ENCODE measurements at places on chromosomes 1 and 21.
A peak's percentile ranks its signal among the peaks of the same experiment; 100 is the strongest.

GRCh38 chr1:27563341-27563590 is 40.7 kb downstream of the AHDC1 start:
- DNase-seq = no peak

- no peak for DNase-seq
Measured at GRCh38 chr21:41681939-41682718, 84.7 kb downstream of the RIPK4 start.

GRCh38 chr1:2796890-2797740 is 4.4 kb downstream of the TTC34 start:
- no peak for DNase-seq

- peak; percentile 75 for DNase-seq
Measured at GRCh38 chr1:9128520-9129265, at the start of gene GPR157. Gene GPR157 (minus strand): TSS chr1:9129102. CDS start chr1:9129027, 75 bp downstream.

DNA sequence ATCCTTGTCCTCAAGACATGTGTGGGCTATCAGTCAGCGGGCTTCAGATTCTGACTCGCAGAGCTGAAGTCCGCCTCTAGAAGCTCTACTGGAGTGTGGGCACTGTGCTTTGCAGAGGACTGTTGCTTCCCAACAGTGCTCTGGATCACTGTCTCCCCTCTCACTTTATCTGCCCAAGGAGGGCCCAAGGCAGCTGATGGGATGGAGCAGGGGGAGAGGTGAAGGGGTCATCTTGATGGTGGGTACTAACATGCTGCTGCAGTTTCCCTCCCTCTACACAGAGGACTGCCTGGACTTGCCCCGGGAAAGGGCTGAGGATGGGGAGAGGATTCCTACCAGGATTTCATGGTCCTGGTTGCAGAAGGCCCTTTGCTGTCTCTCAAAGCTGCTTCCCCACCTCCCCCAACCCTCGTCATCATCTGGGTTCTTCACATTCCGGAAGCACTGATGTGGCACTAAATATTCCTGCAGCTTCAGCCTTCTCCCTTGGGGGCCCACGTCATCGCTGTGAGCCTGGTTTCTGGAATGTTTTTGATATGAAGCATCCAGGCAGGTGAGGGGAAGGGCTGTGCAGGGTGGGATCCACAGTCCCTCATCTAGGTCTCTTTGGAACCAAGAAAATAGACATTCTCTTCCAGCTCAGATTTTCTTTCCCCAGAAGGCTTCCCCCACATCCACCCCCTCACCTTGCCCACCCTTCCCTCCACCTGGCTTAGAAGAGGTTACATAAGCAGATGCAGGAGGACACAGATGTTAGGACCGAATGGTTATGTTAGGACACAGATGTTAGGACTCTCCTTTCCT is 23.2 kb downstream of the NUAK2 start:
- no peak for DNase-seq

GRCh38 chr1:17709981-17710380 is 45.2 kb upstream of the ACTL8 start:
- no peak for DNase-seq

GRCh38 chr1:194103516-194104246 is 917.3 kb upstream of the B3GALT2 start:
- no peak for DNase-seq

GRCh38 chr1:51439895-51440294 is 79.2 kb downstream of the EPS15 start:
- DNase-seq = no peak

- no peak for DNase-seq
Measured at GRCh38 chr1:226378071-226378470, 29.8 kb downstream of the PARP1 start.

DNA sequence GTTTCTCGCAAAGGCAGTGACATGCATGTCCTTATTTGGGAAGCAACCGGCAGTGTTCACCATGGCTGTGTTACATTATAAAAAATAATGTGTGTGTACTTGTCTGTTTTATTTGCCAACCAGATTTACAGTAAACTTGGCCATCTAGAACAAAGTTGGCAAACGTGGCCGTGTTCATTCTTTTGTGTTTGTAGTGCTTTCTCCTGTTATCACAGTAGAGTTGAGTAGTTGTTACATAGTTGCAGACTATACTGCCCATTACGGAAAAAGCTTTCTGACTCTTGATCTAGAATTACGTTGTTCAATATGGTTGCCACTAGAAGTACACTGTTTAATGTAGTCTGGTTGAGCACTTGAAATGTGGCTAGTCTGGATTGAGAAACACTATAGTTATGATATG is 19.4 kb downstream of the SOAT1 start:
- DNase-seq = no peak

- no peak for DNase-seq
Measured at GRCh38 chr1:219085988-219086387, 87.7 kb upstream of the LYPLAL1 start.

Data from activated naive CD4-positive, alpha-beta T cell treated with Interleukin-2 at 50 U/mL for 16 hours (primary cell).